Lower lobe of right lung (tissue), 2 donors: ENCODE measurements at places on chromosomes 11 and 22. TPM values are rescaled to one million over a fixed set of nuclear protein-coding genes. Genes with fewer than 3 reads are reported as not detected.
A peak's percentile ranks its signal among the peaks of the same experiment; 100 is the strongest.

DNA sequence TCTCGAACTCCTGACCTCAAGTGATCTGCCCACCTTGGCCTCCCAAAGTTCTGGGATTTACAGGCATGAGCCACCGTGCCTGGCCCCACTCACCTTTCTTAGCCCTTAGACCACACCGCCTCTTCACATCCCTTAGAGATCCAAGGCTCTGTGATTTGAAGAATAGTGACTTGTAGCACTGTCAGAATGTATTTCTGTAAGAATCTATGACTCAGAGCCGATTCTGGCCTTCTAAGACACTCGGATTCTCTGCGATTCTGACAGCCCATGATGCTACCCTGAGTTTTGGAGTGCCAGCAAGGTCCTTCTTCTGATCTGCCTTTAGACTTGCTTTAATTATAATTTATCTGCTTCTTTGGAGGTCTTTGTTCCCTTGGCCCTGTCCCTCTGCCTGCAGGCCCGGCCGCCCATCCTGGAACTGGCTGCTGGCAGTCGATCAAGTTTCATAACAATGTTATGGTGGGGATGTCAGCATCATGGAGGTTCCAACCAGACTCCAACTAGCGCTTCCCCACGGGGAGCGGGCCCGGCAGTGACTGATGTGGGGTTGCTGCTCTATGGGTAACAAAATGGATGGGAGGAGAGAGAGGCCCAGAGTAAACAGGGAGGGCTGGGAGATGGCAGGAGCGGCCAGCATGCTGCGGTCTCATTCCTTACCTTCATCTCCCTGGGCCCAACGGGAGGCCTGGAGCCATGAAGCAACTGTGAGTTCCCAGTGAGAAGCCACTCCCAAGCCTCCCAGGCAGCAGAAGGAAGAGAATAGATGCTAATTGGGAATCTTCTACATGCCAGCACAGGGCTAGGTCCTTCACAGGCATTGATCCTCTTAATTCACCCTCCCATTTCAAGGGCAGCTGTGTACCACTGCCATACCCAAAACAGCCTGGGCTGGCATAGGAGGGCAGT is 55.7 kb upstream of the RASD2 start:
- no peak for DNase-seq

DNA sequence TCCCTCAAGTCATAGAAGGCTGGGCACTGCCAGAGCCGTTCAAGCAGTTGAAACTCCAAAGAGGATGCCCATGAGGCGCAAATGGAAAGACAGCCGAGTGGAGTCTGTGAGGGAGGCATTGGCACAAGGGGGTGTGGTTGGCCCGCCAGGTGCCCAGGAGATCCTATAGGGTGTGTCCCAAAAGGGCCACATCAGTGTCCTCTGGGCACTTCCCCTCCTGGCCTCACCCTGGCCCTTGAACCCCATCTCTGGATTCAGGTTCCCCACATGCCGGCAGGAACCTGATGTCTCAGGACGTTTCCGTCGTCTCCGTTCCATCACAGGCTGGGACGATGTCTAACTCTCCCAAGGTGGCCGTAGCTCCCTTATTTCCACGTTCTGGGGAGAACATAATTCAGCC is 54.3 kb downstream of the SBF1 start:
- DNase-seq: no peak

Gene KRTAP5-7
- total RNA-seq: not detected

DNA sequence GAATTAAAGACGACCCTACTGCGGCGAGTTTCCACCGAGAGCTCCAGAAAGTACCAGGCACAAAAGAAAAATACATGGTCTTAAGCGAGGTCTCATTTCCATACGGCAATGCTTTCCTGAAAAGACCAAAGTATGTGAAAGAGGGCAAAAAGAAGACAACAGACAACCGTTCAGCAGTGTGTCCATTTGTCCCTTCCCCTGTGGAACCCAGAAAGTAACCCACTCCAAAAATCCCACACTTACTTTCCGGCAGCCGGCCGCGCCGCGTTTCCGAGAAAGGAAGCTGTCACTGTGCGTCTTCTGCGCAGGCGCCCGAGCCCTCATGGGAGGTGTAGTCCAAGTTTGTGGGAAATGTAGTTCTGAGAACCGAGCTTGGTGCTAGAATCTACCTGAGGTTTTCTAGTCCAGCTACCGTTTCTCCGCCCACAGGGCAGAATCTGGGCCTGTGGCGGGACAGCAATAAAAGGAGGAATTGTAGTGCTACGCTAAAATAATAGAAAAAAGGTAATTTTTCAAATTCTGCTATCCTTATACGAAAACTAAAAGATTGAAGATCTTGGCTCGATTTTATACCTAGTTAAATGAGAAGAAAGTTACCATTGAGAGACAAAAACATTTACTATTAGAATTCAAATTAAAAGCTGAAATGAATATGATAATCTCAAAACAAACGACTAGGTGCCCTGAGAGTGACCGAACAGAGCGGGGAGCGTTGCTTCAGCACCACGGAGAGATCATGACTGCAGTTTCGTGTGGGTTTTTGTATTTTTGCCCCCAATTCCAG is at the start of gene PUS3:
Gene PUS3, minus strand, starts transcription at position 280 of the 784 bp plus-strand sequence. CDS start 6,922 bp downstream, outside the sequence.
- peak; percentile 95 for DNase-seq

DNA sequence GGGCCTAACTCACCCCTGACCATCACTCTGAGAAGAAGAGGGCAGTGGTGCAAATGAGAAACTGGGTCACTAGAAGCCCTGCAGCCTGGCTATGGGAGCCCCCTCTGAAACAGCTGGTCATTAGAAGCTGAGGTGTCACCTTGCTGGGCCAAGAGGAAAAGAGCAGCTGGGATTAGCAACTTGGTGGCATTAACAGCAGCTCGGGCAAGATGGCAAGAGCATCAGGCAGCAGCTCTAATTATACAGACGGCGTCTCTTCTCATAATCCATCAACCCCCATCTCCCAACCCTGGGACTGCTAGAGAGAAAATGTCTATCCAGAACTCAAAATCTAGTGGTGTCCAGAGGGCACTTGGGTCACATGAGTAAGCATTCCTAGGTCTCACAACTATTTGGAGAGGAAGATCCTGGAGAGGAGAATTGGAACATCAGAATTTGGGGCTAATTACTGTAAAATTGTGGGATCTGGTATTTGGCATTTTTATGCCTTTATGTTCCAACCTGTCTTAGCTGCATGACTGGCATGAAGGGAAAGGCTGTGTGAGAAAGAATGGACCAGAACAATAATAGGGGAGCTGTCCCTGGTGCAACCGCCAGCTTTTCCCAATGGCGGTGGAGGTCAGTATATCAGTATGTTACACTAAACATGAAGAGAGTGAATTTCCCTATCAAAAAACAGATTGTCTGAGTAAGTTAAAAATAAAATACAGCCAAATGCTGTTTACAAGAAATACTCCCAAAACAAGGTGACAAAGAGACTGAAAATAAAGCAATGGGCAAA is 7.6 kb upstream of the LMO1 start:
- DNase-seq: peak; percentile 4

Gene VPREB1
- not detected for total RNA-seq

GRCh38 chr11:129698212-129698611 is 117.4 kb upstream of the TMEM45B start:
- DNase-seq: no peak

DNA sequence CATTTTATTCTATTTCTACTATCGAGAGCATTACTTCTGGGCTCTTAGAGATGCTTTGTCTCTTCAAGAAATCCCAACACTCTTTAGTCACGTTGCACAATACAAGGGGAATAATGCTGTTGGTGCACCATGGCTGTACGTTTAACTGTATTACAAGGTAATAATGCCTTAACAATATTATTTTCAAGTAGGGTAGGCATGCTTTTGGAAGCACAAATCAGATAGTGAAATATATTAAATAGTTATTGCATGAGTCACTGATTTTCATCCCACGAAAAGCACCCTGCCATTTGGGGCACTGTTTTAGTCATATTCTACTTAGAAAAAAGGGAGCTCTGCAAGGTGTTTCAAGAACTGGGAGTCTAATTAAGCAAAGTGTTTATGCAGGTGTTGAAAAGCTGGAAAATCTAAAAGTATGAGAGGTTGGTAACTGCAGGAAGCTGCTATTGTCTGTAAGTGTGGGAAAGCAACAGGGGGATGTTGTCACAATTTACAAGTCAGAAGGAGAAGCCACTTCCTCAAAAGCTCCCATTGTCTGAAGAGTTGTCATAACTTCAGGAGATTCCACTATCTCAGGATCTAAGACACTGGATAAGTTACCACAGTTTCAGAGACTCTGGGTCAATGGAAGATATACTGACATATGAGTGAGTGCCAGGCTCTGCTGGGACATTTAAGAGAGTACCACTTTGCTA is 218.2 kb downstream of the JRKL start:
- no peak for DNase-seq

- DNase-seq: peak; percentile 37
Observed at GRCh38 chr11:77092382-77092781, 10.3 kb upstream of the OMP start.

DNA sequence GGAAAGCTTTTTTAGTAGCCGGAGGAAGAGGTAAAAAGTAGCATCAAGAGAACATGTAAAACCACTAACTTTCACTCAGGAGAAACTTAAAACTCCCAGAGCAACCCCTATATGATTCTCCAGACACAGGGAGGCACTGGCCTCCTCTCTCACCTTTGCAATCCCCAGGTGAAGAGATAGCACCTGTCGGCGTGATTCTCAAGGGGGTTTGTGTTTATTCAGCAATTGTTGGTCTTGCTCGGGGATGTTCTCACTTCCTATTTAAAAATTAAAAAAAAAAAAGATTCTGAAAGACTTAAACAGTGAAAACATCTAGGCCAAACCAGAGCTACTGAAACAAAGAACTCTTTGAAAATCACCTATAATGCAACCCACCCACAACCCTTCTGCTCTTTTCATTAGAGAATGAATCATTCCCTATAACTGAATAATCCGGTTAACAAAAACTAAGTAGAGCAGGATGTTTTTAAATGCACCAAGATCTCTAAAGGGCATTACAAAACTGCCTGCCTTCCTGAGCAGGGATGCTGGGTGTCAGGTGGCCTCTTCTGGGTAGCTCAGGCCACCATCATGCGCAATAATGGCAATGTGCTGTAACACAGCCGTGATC is 24.9 kb downstream of the DHCR7 start:
- no peak for DNase-seq

Gene ELMOD1
- total RNA-seq: 1.8 TPM

Gene GPHA2
- not detected for total RNA-seq

Gene MISFA
- 3.3 TPM for total RNA-seq

Gene RAB38
- 10.9 TPM for total RNA-seq

- DNase-seq: peak; percentile 50
Observed at GRCh38 chr22:49833340-49834007, 5.8 kb upstream of the BRD1 start.

DNA sequence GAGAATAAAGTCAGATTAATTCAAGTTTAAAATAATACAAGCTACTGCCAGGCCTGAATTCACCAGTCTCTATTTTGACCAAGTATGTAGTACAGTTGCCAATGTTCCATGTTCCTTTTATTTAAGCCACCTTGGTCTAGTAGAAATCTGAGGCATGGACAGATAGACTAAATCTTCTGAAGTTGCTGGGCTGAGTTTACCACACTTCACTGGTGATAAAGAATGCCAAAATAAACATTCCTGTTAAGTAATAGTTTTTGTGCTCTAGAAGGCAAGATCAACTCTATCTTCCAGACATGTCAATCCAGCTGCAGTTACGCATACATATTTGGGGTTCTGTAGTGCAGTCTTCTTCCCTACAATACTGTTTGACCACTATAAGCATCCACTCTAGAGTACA is 83.9 kb upstream of the C11orf87 start:
- no peak for DNase-seq

Gene EIF3F
- total RNA-seq: 201 TPM

Gene CNTN5
- 0.24 TPM for total RNA-seq

Gene GDPD4
- total RNA-seq: not detected

Gene CSTPP1
- total RNA-seq: 32.8 TPM

- no peak for DNase-seq
Observed at GRCh38 chr22:26615149-26615548, 2.7 kb downstream of the CRYBB1 start.

DNA sequence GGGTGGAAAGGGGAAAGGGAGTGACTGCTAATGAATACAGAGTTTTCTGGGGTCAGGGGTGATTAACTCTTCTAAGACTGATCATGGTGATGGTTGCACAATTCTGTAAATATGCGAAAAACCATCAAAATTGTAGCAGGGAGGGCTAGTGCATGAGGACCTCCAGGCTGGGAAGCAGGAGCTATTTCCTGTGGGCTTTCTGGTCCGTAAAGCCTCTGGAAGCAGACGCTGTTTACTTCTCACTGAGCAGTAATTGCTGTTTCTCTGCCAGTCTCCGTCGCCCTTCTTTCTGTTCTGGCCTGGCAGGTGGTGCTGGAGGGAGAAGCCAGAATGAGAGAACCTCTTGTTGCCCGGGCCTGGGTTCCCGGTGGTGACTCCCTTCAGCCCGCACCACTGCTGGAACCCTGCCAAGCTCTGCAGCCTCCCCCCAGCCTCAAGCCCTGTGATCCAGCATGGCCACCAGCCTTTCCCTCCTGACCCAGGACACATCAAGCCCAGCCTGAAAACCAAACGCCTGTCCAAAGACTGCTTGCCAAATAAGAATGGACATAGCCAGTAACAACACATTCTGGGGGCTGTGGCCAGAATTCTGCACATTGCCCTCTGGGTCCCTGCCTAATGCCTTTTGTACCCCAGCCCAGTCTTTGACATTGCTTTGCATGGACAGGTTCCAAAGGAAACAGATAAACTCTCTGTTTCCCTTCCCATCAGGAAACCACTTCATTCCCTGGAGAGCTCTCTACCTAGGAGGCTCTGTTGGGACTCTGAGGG is 201.0 kb upstream of the NAV2 start:
- DNase-seq: peak; percentile 55

Gene TRIM49
- total RNA-seq: not detected

Gene PHF21B
- total RNA-seq: not detected

Gene CEND1
- total RNA-seq: not detected

DNA sequence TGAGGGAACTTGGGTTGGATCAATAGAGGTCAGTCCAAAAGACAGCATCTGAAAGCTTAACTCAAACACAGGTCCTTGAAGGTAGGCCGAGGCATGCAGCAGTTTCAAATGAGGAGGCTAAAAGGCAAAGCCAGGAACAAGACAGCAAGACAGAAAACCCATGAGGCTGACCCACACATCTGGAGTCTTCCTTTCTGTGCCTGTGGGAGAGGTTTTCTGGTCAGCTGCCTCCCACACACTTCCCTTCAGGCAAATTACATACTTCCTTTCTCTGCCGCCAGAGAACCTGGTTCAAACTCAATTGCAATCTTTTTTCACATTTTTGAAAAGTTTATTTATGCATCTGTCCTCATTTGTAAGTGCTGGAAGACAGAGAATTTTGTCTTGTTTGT is 29.8 kb upstream of the CRTAM start:
- DNase-seq: no peak

DNA sequence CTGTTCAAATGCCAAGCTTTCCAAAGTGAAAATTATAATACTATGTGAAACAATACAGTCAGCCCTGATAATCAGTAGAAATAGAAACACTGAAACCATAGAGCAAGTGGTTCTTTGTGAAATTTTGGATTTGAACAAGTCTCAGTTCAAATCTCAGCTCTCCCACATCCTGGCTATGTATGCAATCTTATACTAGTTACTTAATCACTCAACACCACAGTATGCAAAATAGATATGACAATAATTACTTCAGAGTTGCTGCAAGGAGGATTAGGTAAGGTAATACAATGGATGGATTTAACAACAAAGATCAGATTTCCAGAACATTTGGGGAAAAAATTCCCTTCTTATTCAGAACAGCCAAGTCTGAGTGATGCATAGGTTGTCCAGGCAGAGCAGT is 851.8 kb upstream of the CCDC90B start:
- DNase-seq: no peak
